ENCODE measurements at places on chromosomes 12 and 14.

- DNase-seq: no peak
Observed at GRCh38 chr14:104888489-104889374, 23.7 kb downstream of the CEP170B start.

DNA sequence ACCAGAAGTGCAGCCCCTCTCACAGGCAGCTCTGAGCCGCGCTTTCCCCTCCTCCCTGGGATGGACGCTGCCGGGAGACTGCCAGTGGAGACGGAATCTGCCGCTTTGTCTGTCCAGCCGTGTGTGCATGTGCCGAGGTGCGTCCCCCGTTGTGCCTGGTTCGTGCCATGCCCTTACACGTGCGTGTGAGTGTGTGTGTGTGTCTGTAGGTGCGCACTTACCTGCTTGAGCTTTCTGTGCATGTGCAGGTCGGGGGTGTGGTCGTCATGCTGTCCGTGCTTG, 12.3 kb upstream of the TAMALIN start:
- DNase-seq: no peak

- no peak for DNase-seq
Observed at GRCh38 chr12:88957358-88957757, 377.1 kb upstream of the KITLG start.

DNA sequence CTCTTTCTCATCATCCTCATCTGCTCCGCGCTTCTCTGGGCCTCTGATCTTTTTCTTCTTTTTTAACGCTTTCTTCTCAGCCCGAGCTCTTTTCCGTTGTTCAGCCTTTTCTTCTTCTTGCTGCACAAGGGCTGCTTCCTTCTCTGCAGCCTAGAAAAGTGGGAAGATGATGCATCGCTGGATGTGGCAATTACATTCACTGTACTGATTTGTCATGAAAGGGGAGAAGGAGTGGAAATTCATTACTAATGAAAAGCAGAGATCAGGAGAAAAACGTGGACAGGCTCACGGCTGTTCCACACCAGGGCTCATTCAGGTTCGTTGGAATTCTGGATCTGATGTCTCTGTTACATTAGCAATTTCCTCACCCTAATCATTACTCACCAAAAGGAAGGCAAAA, 15.1 kb downstream of the FICD start:
- no peak for DNase-seq

- DNase-seq: no peak
Observed at GRCh38 chr14:63899953-63900352, 47.1 kb downstream of the SYNE2 start.

- no peak for DNase-seq
Observed at GRCh38 chr12:53218551-53219291, 11.7 kb upstream of the ITGB7 start.

DNA sequence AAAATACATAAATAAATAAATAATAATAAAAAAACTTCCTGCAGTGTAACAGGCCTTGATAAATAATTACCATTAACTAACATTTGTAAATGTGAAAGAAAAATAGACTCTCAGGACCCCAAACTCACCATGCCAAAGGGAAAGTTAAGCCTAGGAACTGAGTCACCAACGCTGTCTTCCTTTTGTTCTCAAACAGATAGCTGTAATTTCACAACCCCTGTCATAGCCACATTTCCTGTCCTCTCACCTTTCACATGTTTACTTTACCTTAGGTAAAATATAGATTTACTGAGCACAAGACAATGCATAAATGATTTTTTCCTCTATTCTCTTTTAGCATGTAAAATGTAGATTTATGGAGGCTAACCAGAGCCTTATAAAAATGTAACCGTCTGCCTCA, 35.9 kb upstream of the CHST11 start:
- DNase-seq: no peak

Measured in CMK (cell line).